ENCODE measurements at places on chromosomes 4 and X. TPM values are rescaled to one million over a fixed set of nuclear protein-coding genes. Genes with fewer than 3 reads are reported as not detected.

The TMEM271 gene
- total RNA-seq = 1.7 TPM

The NHS gene
- 25.7 TPM for total RNA-seq

The NWD2 gene
- total RNA-seq = 0.63 TPM

DNA sequence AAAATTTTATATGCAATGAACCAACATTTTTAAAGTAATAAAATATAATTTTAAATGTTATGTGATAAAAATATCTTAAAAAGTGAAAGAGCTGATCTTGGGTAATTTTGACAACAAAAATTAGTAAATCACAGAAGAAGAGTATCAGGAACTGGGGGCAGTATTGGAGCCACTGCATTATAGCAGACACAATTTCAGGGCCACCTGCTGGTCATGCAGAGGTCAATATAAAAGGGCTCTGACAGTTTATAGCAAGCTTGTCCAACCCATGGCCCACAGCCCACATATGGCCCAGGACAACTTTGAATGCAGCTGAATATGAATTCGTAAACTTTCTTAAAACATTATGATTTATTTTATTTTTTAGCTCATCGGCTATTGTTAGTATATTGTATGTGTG is 13.0 kb upstream of the LEF1 start:
- no peaks in the 10 kb centered on the region for H3K36me3 ChIP-seq
- H3K27me3 ChIP-seq = no peaks in the 10 kb centered on the region
- no peaks in the 10 kb centered on the region for H3K4me1 ChIP-seq
- no peak for DNase-seq
- H3K27ac ChIP-seq = no peak overlapping the region
- H3K4me3 ChIP-seq = no peak overlapping the region

- H3K4me3 ChIP-seq = no peak overlapping the region
- no peaks in the 10 kb centered on the region for H3K27me3 ChIP-seq
- H3K4me1 ChIP-seq = no peaks in the 10 kb centered on the region
Measured at GRCh38 chrX:29071525-29072320, 484.5 kb downstream of the IL1RAPL1 start.

- H3K4me3 ChIP-seq = no peak overlapping the region
- H3K4me1 ChIP-seq = peaks cover 2% of the 10 kb centered on the region
- no peak for DNase-seq
- no peaks in the 10 kb centered on the region for H3K27me3 ChIP-seq
Measured at GRCh38 chr4:140302151-140302859, 71.1 kb upstream of the SCOC start.

Measured in testis (tissue), 5 donors.